ENCODE measurements at places on chromosomes 1 and 21.

DNA sequence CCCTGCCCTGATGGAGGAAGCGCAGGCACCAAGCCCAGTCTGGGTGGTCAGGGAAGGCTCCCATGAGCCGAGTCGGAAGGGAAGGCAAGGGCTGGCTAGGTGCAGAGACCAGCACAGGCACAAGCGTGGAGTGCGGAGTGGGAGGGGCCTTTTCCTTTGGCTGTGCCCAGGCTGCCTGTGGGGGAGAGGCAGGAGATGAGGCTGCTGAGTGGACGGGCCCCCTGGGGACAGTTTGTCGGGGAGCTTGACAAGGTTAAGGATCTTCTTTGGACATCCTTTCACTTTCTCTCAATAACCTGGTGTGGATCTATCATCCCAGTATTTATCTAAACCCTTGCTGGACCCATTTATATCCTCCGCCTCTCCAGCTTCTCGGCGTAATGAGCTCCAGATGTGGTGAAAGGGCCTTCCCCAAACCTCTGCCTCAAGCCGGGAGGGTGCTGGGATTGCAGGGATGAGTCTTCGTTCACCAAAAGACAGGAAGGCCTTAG is 42.9 kb downstream of the EPHB2 start:
- peak; percentile 84 for DNase-seq

DNA sequence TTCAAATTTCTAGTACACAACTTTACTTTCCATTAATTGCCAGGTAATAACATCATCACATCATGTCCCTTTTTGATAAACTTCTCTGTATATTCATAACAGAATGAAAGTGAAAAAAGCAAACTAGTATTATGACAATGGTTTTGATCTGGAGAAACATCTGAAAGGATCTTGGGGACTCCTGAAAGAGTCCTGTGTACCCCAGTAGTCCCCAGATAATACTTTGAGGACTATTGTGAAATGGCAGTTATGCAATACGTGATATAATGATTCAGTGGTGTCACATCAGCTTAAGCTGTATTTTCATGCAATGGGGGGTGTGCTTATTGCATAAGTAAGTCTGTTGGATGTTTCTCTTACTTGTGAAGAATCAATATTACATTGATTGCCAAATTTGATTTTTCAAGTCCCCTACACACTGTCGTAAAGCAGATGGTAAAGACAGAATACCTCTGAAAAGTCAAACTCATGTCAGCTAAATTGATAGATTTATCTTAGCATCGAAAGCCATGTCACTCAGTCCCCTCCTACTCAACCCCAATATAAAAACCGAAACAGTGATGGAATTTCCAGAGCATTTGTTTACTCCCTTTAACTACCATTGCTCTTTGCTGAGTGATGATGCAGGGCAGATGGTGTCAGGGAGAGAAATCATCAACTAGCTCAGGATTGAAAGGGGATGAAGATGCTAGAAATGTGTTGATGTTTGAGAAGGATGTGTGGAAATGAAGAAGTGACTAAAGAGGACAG is 146.7 kb upstream of the C1orf105 start:
- no peak for DNase-seq

DNA sequence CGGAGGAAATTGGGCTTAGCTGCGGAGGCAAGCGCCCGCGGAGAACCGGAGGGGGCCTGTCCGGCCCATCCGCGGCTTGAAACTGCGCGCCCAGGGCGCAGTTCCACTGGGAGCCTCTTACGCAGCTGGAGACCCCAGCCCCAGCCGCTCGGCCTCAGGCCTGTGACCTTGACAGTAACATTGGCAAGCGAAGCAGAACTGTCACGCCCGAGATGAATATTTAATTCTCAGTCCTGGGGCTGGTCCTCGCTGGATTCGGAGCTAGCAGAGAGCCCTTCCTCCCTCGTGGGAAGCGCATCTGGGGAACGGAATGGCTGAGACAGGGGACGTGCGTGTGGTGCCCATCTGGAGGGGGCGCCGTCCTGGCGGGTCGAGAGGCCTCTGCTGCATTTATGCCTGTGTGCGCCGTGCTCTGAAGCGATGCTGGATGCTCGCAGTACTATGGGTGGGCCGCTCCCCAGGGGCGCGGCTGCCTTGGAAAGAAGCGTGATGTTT is 928 bp downstream of the SLC6A17 start:
- no peak for DNase-seq

DNA sequence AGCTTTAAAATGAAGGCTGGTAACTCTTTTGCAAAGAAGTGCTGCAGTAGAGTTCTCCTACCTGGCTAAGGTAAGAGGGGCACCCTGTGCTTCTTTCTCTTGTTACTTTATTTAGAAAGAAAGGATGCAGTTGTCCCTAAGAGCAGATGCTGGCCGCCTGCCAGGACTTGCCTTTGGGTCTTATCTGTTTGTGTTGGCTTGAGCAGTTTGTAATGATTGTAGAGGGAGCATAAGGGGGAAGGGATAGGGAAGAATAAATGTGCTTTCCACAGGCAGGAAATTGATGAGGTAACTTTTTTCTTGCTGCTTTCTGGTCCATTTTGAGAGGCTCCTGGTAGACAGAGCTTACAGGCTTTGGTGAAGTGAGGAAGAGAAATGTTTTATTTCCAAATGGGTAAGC is 229.6 kb downstream of the HHAT start:
- peak; percentile 12 for DNase-seq

GRCh38 chr1:32900956-32901822 is at the start of gene TMEM54:
Gene TMEM54 (minus strand): TSS chr1:32901389. CDS start chr1:32901238, 151 bp downstream.
- peak; percentile 38 for DNase-seq

- DNase-seq, result no peak
Measured at GRCh38 chr21:38236232-38236631, 20.6 kb upstream of the KCNJ15 start.

DNA sequence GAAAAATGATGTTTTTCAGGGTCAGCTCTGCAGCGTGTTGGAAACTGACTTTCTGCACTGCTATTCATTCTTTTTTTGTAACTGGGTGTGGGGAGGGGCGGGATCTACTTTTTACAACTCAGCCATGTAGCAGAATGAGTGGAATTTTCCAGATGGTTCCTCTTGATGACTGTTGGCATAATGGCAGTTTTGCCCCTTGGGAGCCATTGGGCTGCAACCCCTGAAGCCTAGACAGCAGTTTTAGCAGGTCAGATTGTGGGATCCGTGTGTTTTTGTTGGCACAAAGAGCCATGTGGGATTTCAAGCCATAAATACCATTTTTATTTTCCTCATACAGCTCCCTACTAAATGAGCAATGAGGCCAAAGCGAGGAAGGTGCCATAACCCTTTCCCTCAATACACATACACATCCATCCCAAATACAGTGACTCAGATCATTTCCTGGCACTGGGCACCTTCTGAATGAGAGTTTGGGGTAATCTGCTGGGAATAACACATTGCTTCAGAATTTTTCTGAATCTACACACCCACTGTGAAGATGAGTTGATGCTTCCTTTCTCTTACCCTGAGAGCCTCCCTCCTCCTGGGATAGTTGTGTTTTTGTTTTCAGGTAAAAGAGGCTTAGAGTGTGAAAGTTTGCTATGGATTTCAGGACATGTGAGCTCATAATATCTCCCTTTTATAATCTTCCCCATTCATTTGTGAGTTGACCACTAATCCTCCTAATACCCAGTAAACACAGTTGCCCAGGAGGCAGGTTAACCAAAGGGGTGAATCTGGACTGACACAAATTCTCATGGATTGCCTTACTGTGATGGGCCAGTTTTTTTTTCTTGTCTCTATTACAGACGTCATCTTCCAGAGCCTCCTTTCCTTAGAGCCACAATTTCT is 13.1 kb downstream of the S100A10 start:
- DNase-seq, result peak; percentile 86

DNA sequence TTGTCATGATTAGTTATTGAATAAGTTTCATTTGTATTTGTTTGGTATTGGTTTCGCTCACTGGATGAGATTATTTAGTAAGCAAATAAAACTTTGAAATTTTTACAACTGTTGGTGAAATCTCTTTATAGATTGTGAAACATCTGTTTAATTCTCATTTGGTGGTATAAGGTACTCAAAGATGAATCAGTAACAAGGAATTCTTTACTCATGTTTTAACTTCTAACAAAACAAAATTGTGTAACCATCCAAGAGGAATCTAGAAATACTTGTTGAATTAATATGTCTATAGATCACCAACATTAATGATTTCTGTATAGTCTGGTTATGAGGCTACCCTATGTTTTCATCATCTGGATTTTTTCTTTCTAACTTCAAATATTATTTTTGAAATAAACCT is 62.8 kb upstream of the USP25 start:
- DNase-seq, result peak; percentile 73

All from EL (cell line).